ENCODE measurements at places on chromosomes 7 and 10. TPM values are rescaled to one million over a fixed set of nuclear protein-coding genes. Genes with fewer than 3 reads are reported as not detected.
A peak's percentile ranks its signal among the peaks of the same experiment; 100 is the strongest.

DNA sequence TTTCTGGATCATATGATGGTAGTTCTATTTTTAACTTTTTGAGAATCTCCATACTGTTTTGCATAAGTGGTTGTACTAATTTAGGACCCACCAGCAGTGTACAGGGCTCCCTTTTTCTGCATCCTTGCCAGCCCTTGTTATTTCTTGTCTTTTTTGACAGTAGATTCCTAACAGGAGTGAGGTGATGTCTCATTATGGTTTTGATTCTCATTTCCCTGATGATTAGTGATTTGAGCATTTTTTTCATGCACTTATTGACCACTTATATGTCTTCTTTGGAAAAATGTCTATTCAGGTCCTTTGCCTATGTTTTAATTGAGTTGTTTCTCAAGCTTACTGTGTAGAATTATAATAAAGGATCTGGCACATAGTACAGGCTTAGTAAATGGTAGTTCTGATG, 238.8 kb upstream of the BMPER start:
- no peak for DNase-seq
- peaks cover 41% of the 10 kb centered on the region for H3K4me1 ChIP-seq
- peaks cover 3% of the 10 kb centered on the region for H3K27me3 ChIP-seq
- H3K4me3 ChIP-seq = no peak overlapping the region
- H3K27ac ChIP-seq = no peak overlapping the region

The LAMB1 gene
- 0.77 TPM for polyA plus RNA-seq

The PTPN20 gene
- 0.71 TPM for polyA plus RNA-seq

DNA sequence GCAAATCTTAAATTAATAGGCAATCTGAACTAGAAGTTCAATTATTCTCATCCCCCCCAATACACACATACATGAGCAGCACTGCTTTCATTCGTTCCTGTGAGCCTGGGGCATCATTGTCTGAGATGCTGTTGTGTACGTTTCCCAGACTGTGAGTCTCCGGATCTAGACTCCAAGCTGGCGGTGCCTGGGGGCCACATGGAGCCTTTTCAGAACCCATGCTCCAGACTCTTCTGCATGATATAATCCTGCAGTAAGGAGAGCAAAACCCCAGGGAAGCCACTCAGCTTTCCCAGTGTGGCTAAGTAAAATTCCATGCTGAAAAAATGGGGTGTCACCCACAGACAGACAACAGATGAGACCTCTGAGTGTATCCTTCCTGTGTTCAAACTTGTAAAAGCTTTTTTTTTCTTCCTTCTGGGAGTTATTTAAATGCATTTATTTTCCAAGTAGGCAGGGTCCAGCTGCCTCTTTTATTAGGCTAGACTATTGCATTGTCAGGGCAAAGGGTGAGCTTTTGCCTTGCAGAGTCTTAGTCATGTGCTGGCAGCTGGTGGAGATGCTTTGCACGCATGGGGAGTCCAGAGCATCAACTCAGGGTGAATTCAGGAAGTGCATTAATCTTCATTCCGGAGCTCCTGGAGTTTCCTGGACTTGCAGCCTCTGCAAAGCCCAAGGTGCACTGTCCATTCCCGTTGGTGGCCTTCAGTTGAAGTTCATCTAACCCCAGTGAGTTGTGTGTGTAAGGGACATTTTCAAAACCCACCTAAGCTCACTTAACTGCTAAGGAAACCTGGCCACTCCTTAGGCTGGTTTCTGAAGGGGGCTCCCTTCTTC, 185.7 kb upstream of the ADO start:
- H3K4me3 ChIP-seq = no peak overlapping the region
- H3K36me3 ChIP-seq = no peaks in the 10 kb centered on the region
- no peak overlapping the region for H3K27ac ChIP-seq
- peaks cover 61% of the 10 kb centered on the region for H3K4me1 ChIP-seq
- peaks cover 3% of the 10 kb centered on the region for H3K27me3 ChIP-seq

The ACBD7 gene
- not detected for polyA plus RNA-seq

The PI4K2A gene
- polyA plus RNA-seq = 12.6 TPM

GRCh38 chr7:94507462-94507861, 2.1 kb upstream of the CASD1 start:
- H3K27me3 ChIP-seq = no peaks in the 10 kb centered on the region
- peaks cover 34% of the 10 kb centered on the region for H3K4me1 ChIP-seq
- H3K4me3 ChIP-seq = no peak overlapping the region
- no peaks in the 10 kb centered on the region for H3K36me3 ChIP-seq

The CYP2C19 gene
- polyA plus RNA-seq = not detected

DNA sequence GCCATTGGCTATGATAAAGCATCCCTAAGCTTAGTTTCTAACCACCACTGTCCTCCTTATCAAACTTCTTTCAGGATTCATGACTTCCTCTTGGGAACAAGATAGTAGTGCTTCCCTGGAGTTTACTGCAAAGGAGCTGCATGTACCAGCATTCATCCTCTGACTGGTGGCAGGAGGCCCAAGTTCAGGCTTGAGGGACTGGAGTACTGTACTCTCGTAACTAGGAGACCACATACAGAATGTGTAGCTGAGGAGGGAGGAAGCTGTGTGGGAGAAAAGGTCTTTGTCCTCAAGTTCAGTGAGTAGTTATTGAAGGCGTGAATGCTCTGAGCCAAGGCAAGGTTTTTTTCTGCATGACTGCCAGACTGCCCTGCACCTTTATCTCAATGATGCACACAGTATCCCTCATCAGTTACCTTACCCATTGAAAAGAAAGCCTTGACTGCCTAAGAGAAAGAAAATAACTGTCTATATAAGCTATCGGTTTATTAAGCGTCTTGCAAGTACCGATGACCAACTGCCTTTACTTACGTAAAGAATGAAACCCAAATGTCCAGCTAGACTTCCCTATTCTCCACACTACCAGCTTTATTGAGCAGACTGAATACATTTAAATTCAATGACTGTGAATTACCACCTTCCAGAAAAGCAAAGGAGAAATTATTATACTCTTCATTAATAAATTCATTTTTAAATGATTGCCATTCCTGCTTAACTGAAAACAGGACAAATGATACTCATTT, 12.8 kb downstream of the SCRN1 start:
- H3K27ac ChIP-seq = no peak overlapping the region
- no peak overlapping the region for H3K4me3 ChIP-seq
- no peak for DNase-seq
- peaks cover 13% of the 10 kb centered on the region for H3K4me1 ChIP-seq
- no peaks in the 10 kb centered on the region for H3K27me3 ChIP-seq

DNA sequence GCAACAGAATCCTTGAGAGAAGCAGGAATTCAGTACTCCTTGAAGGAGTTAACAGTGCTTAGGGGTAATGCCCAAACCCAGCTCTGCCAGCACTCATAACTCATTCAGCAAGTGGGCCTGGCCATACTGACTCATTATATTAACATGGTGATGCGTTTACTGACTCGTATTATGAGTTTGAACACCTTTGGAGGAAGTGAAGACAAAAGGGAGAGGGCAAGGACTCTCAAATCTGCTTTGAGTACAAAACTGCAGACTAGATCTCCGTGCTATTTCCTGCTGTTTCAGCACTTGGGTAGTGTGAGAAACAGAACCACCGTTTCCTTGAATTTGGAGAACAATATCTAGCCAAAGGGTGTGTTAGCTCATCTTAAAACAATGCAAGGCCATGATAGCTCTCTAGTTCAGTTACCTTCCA, 30.8 kb downstream of the SLC16A9 start:
- H3K27ac ChIP-seq = no peak overlapping the region
- no peaks in the 10 kb centered on the region for H3K4me1 ChIP-seq
- no peaks in the 10 kb centered on the region for H3K36me3 ChIP-seq
- no peak overlapping the region for H3K4me3 ChIP-seq
- H3K27me3 ChIP-seq = peaks cover 5% of the 10 kb centered on the region

- H3K36me3 ChIP-seq = no peaks in the 10 kb centered on the region
- H3K4me3 ChIP-seq = no peak within 1 kb of the TSS
- H3K27ac ChIP-seq = no peak within 1 kb of the TSS
- peaks cover 3% of the 10 kb centered on the region for H3K27me3 ChIP-seq
- no peak for DNase-seq
Measured at GRCh38 chr7:11831736-11832495, at the start of gene THSD7A. TSS of gene THSD7A (minus strand) at chr7:11832198. CDS start at chr7:11831946, 252 bp downstream.

- no peak for DNase-seq
- no peak overlapping the region for H3K4me3 ChIP-seq
- H3K27me3 ChIP-seq = peaks cover 13% of the 10 kb centered on the region
- H3K36me3 ChIP-seq = no peaks in the 10 kb centered on the region
- no peaks in the 10 kb centered on the region for H3K4me1 ChIP-seq
Measured at GRCh38 chr10:123570898-123571515, 95.1 kb upstream of the GPR26 start.

GRCh38 chr7:72069263-72069662, 342.9 kb downstream of the CALN1 start:
- no peak for DNase-seq
- H3K36me3 ChIP-seq = no peaks in the 10 kb centered on the region
- no peaks in the 10 kb centered on the region for H3K27me3 ChIP-seq
- H3K4me1 ChIP-seq = no peaks in the 10 kb centered on the region
- H3K27ac ChIP-seq = no peak overlapping the region

The POLL gene
- 15.5 TPM for polyA plus RNA-seq

DNA sequence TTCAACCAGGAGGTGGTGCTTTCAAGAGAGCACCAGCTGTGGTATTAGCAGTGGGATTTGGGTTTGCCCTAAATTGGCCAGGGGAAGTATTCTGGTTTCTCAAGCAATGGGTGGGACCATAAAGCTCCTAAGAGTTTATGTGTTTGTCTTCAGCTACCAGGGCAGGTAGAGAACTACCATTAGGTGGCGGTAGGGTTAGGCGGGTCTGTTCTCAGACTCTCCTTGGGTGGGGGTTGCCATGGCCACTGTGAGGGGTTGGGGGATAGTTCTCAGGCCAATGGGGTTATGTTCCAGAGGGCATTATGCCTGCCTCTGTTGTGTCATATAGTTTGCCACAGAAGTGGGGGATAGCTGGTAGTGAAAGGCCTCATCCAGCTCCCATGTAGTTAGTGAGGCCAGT, 47.7 kb upstream of the BICC1 start:
- no peak for DNase-seq
- H3K36me3 ChIP-seq = no peaks in the 10 kb centered on the region
- H3K27me3 ChIP-seq = peaks cover 10% of the 10 kb centered on the region
- H3K27ac ChIP-seq = no peak overlapping the region

The PRPS1L1 gene
- not detected for polyA plus RNA-seq

DNA sequence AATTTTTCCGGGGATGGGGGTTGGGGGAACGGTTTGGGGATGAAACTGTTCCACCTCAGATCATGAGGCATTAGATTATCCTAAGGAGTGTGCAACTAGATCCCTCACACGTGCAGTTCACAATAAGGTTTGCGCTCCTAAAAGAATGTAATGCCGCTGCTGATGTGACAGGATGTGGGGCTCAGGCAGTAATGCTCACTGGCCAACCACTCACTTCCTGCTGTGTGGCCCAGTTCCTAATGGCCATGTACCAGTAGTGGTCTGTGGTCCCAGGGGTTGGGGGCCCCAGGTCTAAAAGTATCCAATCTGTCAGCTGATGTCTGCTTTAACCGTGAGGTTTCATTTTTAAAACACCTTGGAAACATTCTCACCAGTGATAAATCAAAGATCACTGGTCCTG, 2.2 kb downstream of the STN1 start:
- peak overlapping the region; percentile 97 for H3K27ac ChIP-seq
- peak overlapping the region; percentile 95 for H3K4me3 ChIP-seq
- peaks cover 8% of the 10 kb centered on the region for H3K27me3 ChIP-seq
- H3K36me3 ChIP-seq = peaks cover 12% of the 10 kb centered on the region
- peaks cover 77% of the 10 kb centered on the region for H3K4me1 ChIP-seq

DNA sequence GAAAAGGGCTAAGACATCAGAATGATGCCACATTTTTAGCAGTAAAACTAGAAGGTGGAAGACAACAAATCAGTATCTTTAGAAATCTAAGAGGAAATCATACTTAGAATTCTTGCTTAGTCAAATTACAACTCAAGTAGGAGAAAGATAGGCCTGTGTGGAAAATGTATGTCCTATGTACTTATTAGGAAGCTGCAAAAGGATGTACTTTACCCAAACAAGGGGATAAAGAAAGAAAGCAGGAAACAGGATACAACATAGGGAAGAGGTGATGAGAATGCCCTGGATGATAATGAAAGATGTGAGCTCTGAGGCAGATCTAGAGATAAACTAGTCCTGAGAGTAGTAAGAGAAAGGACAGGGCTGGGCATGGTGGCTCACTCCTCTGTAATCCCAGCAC, 54.9 kb downstream of the RNLS start:
- no peaks in the 10 kb centered on the region for H3K4me1 ChIP-seq
- no peak overlapping the region for H3K4me3 ChIP-seq
- H3K27ac ChIP-seq = no peak overlapping the region
- H3K36me3 ChIP-seq = no peaks in the 10 kb centered on the region
- H3K27me3 ChIP-seq = peaks cover 2% of the 10 kb centered on the region

DNA sequence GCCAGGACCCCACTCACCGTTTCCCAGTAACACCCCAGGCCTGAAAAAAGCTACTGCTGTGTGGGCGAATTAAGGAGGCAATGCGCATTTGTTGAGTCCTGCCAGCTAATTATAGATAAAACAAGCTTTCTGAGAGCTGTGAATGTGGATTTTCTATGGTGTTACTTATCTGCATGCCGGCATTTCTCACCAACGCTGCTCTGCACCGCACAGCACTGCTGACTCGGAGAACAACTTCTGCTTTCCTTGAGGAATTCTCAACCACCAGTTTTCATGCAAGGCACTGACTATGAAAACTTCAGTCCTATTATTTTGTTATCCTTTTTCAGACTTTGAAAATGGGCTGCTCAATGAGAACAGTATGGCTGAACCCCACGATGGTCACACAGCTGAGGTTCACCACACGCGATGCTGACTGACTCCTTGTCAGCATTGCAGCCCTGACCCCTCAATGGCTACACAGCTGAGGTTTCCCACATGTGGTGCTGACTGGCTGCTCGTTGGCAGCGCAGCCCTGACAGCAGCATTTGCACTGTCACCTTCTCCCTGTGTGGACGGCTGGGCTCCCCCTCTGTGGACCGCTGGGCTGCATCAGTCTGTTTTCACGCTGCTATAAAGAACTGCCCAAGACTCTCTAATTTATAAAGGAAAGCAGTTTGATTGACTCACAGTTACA, 190.6 kb downstream of the DIP2C start:
- H3K4me3 ChIP-seq = no peak overlapping the region
- no peak for DNase-seq
- peaks cover 2% of the 10 kb centered on the region for H3K27me3 ChIP-seq
- H3K27ac ChIP-seq = no peak overlapping the region
- no peaks in the 10 kb centered on the region for H3K36me3 ChIP-seq
- peaks cover 21% of the 10 kb centered on the region for H3K4me1 ChIP-seq

DNA sequence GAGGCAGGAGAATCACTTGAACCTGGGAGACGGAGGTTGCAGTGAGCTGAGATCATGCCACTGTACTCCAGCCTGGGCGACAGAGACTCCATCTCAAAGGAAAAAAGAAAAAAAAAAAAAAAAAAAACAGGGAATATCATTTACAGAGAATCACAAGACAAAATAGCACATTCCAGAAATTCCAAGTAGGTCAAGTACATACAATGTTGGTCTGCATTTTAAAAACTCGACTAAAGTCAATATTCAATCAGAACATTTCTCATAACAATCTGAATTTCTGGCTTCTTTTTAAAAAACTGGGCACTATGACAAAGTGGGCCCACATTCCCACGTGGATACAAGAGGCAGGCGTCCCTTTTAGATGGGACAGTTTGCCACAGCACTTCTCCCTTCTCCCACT, 12.8 kb downstream of the ZC3HAV1L start:
- H3K4me3 ChIP-seq = no peak overlapping the region
- H3K36me3 ChIP-seq = no peaks in the 10 kb centered on the region
- H3K4me1 ChIP-seq = no peaks in the 10 kb centered on the region
- no peak for DNase-seq

The GLI3 gene
- 0.63 TPM for polyA plus RNA-seq
